ENCODE measurements at places on chromosomes 4 and X. TPM values are rescaled to one million over a fixed set of nuclear protein-coding genes. Genes with fewer than 3 reads are reported as not detected.

DNA sequence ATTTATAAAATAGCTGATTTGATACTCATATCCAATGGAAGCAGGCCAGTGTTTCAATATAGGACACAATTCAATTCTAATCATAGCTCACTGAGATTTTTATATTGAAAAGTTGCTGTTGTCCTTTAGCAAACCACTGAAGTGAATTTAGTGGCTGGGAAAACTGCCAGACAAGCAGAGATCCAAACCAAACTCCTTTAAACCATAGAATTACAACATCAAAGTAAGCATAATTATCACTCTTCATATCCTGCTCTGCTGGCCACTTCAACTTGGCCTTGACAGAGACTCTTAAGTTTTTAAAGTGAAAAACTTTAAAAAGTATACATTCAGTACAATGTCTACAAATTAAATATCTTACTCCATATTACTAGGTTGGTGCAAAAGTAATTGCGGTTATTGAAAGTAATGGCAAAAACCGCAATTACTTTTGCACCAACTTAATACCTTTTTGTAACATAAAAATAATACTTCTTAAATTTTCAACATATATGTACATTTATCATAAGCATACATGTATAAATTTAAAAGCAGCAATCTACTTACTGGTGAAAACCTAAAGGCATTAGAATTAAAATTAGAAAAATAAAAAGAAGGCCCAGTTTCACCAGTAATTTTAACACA, 433.0 kb downstream of the PCDH10 start:
- DNase-seq = no peak

- DNase-seq = peak; percentile 78
These were observed 188.4 kb downstream of the SLC7A11 start for GRCh38 chr4:138053641-138054301.

- no peak for DNase-seq
These were observed 43.7 kb downstream of the FAT4 start for GRCh38 chr4:125358453-125358852.

DNA sequence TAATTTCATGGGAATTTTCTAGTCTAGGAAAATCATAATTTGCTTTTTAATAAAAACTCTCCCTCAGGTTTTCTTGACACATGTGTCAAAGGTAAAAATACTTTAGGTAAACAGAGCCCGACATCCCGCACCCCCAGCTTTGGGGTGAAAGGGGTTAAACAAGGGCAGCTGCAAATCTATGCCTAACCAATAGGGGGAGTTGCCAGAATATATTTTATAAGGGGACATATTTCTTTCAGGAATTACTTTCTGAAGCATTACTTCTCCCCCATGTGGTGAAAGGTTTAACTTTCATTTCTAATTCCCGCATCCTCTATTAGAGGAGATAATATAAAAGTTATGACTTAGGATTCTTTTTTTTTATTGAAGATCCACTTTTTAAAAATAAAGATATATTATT, 53.9 kb upstream of the HEPH start:
- peak; percentile 9 for DNase-seq

DNA sequence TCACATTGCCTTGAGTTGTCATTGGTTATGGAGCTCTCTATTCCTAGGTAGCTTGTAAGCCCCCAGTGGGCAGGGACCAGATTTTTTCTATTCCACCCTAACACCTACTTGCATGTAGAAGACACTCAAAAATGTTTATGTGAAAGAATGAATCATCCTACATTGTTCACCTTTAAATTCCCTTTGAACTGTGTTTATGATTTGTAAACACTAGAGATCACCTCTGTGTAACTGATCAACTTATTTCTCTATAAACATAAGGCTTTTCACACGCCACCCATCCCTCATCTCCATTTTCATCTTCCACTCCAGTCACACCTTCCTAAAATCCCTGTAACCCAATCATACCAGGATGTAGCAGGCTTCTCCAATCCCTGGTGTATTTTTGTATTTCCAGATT, 142.6 kb upstream of the LEF1 start:
- DNase-seq = no peak

- no peak for DNase-seq
These were observed 7.1 kb downstream of the AWAT2 start for GRCh38 chrX:70042399-70043371.

GRCh38 chr4:89492581-89493071, 185.0 kb upstream of the GPRIN3 start:
- no peak for DNase-seq

- DNase-seq = no peak
These were observed 17.7 kb upstream of the SLC25A43 start for GRCh38 chrX:119381349-119381944.

- DNase-seq = peak; percentile 76
These were observed 9.8 kb upstream of the BCOR start for GRCh38 chrX:40107291-40108161.

- no peak for DNase-seq
These were observed 14.5 kb upstream of the KDM5C start for GRCh38 chrX:53239474-53239873.

Gene SERTM2
- 2.9 TPM for total RNA-seq
